GM20000 (cell line): ENCODE measurements at places on chromosomes 6 and 20.

DNA sequence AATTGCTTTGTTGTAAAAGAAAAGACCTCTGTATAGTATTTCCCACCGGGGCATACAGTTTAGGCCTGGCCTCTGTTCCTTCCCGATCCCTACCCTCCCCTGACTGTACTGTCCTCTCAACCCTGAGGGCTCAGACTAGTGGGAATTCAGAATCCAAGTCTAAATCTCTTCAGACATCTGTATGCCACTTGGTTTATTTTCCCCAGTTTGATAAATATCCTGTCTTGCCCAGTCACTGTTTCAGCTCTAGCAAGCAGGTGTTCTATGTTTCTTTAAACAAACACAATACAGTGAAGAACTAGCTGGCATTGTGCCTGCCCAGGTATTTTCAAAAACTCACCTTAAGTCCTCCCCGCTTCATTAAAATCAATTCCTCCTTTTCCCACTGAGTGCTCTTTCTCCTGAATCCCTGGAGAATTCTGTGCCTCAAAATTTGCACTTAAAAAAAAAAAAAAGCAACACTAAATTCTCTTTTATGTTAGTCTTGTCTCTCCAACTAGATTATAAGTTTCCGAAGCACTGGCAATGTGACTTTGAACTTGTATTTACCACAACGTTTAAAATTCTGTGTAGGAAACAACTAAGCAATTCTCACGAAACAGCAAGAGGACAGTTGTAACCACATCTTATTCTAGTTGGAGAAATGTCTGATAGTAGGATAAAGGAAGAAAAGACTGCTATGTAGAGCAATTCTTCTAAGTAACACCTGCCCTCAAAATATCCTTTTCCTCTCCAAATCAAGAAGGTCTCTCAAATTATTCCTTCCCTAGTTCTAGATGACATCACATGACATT, 112.0 kb upstream of the CARMIL1 start:
- no peak for DNase-seq

DNA sequence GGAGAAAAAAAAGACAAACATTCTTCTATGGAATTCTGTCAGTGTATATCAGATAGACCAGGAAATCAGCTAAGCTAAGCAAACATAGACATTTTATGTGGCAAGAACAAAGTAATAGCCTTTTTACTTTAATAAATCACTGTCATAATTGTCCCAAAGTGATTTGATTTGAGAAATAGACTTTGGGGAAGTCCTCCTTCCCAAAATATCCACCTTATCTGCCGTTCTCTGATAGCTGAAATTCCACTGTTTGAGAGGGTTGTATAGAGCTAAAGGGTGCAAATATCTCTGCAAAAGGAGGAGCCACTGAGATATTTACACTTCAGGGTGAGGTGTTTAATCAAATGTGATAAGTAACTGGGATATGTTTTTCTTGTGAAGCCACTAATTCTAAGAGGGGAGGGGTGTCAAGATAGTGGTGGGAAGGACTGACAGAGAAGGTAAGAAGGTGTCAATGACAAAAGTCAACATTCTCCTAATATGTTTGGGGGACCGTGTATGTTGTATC, 544.4 kb upstream of the JAG1 start:
- DNase-seq, result no peak

GRCh38 chr6:90202156-90202555, 94.5 kb downstream of the BACH2 start:
- DNase-seq, result no peak

DNA sequence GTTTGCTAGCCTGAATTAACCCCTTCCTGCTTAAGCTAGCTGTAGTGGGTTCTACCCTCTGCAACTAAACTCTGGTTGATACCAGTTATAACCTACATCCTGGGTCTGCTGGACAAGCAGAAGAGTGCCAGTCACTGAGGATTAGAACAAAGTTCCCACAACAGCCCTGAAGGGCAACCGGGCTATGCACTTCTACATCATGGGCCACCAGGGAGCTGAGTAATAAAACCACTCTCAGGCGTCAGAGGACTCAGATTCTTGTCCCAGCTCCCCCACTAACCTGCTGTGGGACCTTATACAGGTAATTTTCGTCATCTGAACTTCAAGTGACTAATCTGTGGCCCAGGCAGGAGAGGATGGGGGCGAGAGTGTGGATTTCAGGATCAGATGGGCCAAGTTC, 56.8 kb downstream of the EYA2 start:
- no peak for DNase-seq

GRCh38 chr6:118383924-118384323, 164.2 kb upstream of the PLN start:
- DNase-seq, result no peak

- DNase-seq, result no peak
Measured at GRCh38 chr6:134605034-134605433, 287.1 kb upstream of the SGK1 start.

GRCh38 chr6:97095311-97095850, 170.9 kb downstream of the KLHL32 start:
- no peak for DNase-seq

DNA sequence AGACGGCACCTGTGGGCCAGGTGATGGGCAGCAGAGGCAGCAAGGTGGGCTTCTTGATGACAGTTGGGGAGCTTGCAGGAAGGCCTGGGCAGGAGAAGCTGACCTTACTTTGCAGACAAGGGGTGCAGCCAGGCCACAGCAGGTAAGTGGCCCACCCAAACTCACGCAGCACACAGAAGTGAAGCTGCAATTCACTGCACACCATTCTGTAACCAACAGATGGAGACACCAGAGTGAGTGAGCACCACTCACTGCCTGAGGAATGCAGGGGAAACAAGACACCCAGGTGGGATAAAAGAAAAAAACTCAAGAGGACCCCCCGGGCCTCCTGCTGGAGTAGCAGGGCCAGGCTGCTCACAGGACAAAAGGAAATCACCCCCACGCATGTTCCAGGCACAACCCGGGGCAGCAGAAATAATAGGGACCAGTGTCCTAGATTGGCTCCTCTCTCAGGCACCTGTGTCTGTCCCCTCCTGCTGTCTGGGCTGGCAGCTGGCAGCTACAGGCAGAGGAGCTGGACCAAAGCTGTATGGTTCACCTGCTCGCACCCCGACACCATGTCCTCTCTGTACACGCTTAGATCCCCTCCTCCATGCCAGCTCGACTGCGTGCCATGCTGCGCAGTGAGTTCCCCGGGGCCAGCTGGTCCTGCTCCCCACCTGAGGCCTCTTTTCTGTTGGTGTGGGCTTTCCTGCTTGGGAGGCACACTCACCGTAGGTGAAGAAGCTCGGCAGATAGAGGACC, 4.9 kb downstream of the MTCH1 start:
- DNase-seq, result no peak

DNA sequence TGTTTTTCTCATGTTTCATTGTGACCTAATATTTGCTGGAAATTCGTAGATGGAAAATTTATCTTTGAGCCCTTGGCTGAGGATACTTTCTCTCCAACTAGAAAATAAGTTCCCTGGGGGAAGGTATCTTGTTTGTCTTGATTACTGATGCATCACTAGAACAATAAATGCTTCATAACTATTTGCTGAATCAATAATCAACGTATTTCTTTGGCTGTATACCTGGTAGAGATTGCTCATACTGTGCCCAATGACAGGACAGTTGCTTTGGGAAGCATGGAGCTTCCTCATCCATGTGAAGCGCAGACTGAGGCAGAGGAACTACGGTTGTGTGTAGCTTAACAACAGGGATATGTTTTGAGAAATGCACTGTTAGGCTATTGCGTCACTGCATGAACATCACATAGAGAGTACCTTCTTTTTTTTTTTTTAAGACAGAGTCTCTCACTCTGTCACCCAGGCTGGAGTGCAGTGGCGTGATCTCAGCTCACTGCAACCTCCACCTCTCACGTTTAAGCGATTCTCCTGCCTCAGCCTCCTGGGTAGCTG, 34.2 kb upstream of the RPN2 start:
- DNase-seq, result no peak

DNA sequence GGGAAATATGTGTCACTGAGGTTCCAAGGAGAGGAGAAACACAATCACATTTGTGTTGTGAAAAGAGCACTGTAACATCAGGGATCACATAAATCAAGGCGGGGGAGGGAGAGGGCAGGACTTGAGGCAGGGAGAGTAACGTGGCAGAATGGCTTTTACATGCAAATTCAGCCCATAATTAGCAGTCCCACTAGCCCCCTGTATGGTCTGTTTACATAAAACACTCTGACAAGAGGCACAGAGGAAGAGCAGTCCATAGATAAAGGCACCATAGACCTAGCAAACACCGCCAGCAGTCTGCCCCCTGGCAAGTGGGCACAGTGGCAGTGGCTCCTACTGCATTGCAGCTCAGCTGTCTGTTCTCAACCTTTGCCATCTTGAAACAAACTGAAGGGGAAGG, 82.7 kb downstream of the LYRM2 start:
- no peak for DNase-seq

DNA sequence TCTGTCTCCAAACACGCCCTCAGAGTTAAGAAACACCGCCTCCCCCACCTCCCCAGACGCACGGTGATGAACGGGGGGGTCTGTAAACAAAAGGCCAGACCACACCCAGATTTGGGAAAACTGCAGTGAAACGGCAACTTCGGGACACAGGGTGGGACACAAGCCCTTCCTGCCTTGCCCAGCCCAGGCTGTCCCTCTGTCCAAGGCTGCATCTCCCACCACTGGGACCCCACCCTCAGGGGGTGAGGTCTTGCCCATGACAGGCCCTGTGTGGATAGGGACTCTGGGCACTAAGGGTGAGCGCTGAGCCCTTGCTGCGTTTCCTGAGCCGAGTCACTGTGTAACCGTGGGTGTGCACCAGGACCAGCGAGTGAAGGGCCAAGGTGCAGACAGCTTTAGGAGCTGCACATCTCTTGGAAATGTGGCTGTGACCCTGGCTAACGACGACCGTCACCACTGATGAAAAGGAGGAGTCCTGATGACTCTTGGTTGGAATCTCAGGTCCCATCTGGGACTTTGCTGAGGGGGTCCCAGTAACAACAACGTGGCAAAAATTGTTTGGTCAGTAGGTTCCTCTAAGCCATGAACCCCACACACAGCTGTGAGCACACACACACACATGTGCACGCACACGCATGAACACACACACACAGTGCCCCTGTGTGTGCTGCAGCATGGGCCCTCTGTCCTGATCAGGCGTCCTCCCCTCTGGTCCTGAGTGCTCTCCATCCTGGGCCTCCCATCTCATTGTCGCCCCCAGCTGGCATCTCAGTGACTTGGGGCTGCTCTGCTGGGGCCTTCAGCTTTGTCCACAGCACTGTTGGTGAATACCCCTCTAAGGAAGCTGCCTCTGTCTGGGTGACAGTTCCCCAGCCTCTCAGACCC, 100.6 kb downstream of the RAMACL start:
- peak; percentile 8 for DNase-seq

- no peak for DNase-seq
Measured at GRCh38 chr6:16045238-16045637, 83.6 kb upstream of the MYLIP start.

DNA sequence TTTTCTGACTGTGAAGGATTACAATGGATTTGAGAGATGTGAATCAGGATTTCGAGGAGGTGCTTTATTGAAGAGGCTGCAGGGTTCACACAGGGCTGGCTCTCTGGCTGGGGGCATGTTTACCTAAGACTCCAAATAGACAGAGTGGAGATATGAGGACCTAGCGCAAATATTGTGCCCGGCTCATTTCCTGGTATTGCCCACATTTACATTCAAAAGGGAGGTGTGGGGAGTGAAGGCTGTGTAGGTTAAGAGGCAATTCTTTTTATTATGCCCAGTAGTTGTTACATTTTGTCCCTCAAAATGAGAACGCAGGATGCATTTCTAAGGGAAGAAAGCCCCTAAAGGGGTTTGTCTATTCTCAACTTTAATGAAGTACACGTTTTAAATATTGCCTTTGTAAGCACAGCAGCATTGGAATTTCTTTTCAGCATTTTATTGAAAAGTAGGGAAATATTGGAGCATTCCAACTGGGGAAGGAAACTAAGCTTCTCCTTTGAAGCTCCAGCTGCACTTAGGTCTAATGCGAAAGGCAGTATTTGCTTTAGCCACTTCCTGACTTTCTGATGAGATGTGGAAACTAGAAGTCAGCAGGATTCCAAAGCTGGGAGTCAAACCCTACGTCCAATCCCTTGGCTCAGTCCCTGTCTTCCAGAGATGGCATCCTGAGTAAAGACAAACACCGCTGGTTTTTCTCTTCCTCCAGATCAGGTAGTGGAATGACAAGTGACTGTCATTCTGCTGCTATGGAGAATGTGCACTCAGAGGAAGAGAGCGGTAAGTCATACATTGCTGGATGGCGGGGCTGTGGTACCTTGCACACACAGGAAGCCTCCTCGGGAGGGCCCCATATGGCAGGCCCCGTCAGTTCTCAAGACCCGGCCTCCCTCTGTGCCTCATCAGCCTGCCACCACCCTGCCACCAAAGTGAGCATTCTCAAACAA, 70.7 kb downstream of the MYB start:
- no peak for DNase-seq

DNA sequence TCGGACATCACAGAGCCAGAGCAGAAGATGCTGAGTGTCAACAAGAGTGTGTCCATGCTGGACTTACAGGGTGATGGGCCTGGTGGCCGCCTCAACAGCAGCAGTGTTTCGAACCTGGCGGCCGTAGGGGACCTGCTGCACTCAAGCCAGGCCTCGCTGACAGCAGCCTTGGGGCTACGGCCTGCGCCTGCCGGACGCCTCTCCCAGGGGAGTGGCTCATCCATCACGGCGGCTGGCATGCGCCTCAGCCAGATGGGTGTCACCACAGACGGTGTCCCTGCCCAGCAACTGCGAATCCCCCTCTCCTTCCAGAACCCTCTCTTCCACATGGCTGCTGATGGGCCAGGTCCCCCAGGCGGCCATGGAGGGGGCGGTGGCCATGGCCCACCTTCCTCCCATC, 11.4 kb upstream of the ZBTB9 start:
- DNase-seq, result no peak

GRCh38 chr6:108714766-108715414, 133.3 kb upstream of the ARMC2 start:
- DNase-seq, result no peak

DNA sequence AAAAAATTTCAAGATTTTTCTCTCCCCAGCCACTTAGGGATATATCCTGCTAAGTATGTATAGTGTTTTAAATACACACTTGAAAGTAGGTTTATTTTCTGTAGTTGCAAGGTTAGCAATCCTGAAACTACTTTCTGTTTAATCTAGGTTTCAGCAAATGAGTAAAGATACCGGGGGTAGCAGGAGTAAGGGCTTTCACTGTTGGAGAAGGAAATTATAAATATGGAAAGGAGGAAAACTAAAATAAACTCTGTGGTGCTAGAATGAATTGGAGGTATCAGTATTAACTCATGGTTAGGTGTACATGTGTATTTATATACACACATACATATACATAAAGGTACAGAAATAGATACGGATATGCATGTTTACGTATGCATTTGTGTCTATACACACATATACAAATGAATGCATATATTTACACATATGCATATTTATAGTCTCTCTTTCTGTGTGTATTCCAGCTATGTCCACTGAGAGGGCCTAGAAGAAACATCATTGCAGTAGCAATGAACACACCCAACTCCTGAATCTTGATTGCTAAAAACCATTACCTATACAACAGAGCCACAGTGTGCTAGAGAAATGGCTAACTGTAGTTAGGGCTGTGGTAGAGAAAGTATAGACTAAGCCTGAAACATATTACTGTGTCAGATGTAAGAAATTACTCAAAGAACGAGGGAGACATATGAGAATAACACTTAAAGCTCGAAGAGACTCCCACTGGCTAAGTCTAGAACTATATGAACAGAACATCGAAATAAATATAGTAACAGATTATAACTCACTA, 95.9 kb upstream of the EMILIN3 start:
- peak; percentile 32 for DNase-seq
